ENCODE measurements at places on chromosomes 1 and 21.

DNA sequence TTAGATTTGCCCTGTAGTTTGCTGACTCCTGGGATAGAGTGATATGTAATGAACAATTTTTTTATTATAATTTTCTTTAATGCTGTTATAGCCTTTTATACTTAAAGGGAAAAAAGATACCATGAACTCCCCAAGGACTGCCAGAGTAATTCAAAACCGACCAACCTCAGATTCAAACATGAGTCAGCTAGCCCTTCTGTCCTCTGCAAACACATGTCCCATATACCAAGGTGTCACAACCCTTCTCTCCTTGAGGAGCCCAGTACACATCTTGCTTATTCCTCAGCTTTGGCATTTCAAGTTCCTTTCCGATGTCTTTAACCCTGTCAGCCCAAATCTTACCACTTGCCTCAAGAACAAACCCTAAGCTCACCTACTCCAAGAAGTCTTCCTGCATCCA, 184.9 kb downstream of the KCNH1 start:
- no peak for DNase-seq

DNA sequence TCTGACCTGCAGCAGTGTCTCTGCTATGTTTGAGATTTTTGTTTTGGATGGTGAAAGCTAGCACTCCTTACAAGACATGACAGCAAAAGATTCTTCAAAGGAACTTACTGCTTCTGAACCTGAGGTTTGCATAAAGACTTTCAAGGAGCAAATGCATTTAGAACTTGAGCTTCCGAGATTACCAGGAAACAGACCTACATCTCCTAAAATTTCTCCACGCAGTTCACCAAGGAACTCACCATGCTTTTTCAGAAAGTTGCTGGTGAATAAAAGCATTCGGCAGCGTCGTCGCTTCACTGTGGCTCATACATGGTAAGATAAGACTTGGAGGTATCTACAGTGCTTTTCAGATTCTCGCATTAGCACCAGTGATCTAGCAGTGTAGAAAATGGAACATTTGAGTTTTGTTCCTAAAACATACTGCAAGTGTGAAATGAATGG, 200.2 kb downstream of the PDE4B start:
- DNase-seq: no peak

- no peak for DNase-seq
Measured at GRCh38 chr1:57325536-57325935, 98.3 kb downstream of the DAB1 start.

GRCh38 chr21:15063814-15064575, 805 bp downstream of the NRIP1 start:
- no peak for DNase-seq

- DNase-seq: no peak
Measured at GRCh38 chr1:208965351-208965750, 618.2 kb upstream of the CAMK1G start.

GRCh38 chr21:32184485-32184884, 94.4 kb downstream of the MIS18A start:
- no peak for DNase-seq

- no peak for DNase-seq
Measured at GRCh38 chr1:246597340-246597739, 31.1 kb downstream of the CNST start.

DNA sequence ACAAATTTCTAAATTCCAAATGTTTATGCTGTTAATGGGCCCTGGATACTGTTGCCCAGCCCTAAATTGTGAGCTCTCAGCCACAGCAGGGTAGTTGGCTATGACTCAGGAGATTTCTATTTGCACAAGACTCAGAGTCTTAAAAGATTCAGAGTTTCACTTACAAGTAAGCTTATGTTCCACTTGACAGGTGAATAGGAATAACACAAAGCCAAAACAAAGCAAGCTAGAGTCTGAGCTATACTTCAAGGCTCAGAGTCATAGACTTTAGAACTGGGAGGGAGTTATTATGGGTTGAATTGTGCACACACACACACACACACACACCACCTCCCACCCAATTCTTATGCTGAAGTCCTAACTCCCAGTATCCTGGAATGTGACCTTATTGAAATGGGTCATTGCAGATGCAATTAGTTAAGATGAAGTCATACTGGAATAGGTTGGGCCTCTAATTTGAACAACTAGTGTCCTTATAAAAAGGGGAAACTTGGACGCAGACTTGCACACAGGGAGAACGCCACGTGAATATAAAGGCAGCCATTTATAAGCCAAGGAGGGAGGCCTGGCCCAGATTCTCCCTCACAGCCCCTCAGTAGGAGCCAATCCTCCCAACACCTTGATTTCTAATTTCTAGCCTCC, 30.2 kb downstream of the PRDX6 start:
- DNase-seq: no peak

DNA sequence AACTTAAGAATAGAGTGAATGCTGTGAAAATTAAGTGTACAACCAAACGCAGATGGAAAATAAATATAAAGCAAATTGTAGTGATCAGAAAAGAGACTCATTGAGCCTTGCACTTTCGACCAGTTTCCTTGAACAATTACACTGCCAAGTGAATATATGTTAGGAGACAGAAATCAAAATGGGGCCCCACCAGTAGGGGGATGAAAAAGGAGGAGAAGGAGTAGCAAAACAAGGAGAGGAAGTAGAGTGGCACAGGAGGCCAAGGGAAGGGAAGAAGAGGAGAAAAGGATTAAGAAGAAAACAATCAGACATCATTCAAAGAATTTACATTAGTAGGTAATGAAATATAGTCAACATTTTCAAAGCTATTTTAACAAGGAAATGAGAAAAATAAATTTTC, 1770.6 kb downstream of the PLA2G4A start:
- no peak for DNase-seq

GRCh38 chr1:46613661-46614603, 2.7 kb downstream of the MOB3C start:
- DNase-seq: no peak

DNA sequence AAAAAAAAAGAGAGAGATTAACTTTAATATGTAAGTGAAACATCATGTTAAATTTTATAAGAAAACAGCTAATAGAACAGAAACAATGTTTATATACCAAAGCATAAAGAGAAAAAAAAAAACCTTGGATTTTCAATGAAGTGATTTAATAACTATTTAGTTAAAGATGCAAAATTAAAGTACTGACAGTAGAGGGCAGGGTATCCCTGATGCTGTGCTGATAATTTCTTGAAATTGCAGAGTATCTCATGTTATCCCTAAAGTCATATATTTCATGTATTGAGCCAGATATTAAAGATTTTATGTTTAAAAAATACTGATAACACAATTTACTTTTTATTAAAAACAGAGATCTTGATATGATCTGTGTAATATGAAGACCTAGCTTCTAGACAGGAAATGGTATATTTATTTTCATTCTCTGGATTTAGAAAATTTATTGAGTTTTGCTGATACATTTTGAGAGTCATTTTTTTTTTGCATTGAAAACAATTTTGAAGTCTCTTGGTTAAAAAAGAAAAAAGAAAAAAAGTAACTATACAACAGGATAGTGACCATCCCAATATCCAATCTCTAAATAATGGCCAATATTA, 273.2 kb downstream of the USP25 start:
- no peak for DNase-seq

Measured in NCI-H1048 (cell line).